ENCODE measurements at places on chromosomes 2 and 18.

DNA sequence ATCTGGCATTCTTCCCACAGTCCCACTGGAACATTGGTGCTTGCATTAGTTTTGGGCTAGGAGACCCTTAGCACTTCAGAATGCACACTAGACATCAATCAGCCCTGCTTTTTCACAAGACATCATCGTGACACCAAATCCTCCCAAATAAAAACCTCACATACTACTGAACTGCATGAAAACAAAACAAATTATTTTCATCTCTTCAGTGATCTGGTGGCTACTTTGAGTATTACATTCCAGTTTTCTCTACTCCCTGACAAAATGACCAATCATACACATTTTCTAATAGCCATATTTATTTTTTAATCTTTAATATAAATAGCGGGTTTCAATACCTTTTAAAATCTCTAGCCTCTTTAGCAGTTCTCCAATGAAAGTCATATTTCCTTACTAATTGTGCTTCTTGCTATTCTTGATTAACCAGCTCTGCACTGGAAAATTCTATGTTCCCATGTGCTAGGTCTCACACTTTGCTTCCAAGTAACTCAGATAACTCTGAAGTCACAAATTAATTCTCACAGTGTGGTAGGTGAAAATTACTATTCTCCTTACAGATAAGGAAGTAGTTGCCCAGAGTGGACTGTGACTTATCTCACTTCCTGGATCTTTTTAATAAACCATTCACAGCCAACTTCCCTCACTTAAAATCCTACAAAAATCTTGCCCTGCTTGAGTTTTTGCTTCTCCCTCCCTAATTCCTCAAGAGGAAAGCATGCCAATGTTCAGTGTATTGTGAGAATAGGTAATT, 82.5 kb upstream of the EPB41L3 start:
- no peak for DNase-seq

DNA sequence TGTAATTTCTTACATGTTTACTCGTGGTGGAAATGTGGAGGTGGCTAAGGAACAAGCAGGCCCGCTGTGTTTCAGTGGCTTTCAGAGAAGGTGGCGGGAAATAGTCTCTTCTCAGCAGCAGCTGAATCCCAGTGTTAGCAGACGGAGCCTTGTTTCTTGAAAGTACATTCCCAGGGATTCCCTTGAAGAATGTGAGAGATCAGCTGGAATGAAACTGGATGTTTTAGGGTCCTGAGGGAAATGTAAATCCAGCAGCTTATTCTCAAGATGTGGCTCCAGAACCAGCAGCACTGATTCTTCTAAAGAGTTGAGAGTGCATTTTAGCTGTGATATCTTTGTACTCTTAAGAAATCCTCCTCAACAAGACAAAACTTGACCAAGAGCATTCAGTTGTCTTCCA, 59.1 kb downstream of the CDC42EP3 start:
- DNase-seq: no peak

DNA sequence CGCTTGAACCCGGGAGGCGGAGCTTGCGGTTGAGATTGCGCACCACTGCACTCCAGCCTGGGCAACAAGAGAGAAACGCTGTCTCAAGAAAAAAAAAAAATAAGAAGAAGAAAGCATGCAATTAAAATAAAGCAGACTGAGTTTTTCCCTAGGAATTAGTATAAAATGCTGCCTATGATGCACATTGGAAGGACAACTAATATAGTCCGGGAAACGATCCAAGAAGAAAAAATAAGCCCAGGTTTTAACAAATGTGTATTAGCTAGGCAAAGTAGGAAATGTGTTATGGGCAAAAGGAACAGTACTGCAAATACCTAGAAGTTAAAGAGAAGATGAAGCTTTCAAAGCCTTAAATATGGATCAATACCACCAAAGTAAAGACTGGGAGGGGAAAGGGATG, 64.0 kb downstream of the SPIRE1 start:
- DNase-seq: no peak

DNA sequence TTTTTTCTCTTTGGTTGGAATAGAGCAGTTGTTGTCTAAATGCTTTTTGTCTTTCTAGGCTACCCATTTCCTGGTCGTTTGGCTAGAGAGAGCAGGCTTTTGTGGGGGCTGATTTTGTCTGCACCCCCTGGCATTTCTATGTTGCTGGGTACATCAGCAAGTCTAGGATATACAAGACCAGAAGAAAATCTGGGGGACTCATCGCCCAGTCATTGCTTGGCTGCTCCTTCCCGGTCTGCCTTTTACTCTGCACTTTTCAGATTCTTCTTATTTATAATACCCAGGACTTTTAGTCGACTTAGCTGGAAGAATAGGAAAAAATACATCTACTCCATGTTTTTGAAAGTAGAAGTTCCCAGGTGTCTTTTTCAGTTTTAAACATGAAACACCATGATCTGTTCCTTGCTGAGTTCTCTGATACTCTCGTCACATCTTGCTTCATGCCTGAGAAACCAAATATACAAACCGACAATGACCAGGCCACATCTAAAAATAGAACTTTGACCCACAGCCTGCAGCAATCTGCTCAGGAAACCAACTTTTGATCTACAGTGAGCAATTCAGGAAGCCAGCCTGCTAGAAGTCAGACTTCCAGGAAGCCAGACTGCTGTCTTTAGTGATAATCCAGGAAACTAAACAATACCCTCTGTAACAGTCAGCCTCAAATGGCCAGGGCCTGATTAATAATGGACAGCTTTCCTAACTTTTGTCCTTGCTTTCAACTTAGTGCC, 163.8 kb upstream of the MEX3C start:
- no peak for DNase-seq

GRCh38 chr2:27356056-27356381, 545 bp downstream of the GTF3C2 start:
- DNase-seq: no peak

GRCh38 chr2:238908960-238909951, 61.4 kb downstream of the TWIST2 start:
- no peak for DNase-seq
